ENCODE measurements at places on chromosomes 16 and 17.

GRCh38 chr17:62101090-62101489, 36.0 kb upstream of the MED13 start:
- DNase-seq: no peak

- no peak for DNase-seq
These were observed 23.5 kb downstream of the TBX4 start for GRCh38 chr17:61475726-61476125.

DNA sequence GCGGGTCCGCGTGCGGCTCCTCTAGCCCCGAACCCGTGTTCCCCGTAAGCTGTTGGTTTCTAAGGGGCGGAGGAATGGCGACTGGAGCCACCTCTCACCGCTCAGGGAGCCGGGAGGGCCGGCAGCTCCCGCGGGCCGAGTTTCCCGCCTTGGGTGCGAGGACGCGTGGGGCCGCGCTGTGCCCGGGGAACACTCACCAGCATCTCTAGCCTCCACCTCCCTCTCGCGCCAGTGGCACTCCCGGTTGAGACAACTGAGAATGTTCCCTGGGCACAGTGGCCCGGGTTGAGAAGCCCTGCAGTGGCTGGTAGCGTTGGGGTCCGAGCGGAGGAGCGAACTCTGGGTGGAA, 560 bp downstream of the TELO2 start:
- no peak for DNase-seq

DNA sequence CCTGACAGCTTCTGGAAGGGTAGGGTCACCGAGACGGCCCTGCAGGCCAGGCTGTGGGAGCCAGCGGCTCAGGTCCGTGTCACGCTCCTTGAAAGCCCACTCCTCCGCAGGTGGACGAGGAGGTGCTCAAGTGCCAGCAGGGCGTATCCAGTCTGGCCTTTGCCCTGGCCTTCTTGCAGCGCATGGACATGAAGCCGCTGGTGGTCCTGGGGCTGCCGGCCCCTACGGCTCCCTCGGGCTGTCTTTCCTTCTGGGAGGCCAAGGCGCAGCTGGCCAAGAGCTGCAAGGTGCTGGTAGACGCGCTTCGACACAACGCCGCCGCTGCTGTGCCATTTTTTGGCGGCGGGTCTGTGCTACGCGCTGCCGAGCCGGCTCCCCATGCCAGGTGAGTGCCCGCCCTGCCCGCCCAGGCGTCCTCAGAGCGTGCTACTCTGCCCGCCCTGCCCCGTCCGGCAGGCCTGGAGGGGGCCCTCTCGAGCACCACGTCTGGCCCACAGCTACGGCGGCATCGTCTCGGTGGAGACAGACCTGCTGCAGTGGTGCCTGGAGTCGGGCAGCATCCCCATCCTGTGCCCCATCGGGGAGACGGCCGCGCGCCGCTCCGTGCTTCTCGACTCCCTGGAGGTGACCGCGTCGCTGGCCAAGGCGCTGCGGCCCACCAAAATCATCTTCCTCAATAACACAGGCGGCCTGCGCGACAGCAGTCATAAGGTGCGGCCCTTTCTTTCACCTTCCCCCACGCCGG, 1.3 kb downstream of the NAGS start:
- DNase-seq: no peak

DNA sequence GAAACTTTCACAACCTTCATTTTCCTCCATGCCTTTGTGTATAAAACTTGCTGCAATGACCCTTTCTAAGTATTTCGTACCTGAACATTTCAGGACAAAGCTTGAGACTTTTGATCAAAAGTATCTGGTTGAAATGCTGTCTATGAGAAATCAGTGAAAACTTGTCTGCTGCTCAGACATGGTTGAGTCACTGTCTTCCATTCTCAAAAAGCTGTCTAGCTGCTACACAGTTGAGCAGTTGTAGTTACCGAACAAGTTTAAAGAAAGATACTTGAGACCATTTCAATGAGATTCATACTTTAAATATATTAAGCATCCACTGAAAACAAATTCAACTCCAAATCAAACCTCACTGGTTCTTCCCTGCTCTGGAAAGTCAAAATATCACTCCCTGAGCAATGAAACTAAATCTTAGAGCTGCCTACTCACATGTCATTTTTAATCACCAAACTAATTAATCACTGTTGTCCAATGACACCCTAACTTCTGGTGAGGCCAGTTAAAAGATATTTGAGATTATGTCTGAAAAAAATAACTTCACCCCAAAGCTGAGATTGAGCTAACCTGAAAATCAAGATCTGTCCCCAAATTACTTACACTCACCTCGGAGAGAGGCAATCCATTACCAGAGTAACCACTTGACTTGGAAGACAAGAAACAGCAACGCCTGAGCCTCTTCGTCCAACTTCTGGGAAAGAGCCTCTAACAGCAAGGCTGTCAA, 488 bp downstream of the TMEM100 start:
- DNase-seq: no peak

GRCh38 chr17:47212458-47212857, 3.3 kb downstream of the MYL4 start:
- DNase-seq: no peak

GRCh38 chr16:4501071-4501478, 24.9 kb downstream of the HMOX2 start:
- DNase-seq: no peak

DNA sequence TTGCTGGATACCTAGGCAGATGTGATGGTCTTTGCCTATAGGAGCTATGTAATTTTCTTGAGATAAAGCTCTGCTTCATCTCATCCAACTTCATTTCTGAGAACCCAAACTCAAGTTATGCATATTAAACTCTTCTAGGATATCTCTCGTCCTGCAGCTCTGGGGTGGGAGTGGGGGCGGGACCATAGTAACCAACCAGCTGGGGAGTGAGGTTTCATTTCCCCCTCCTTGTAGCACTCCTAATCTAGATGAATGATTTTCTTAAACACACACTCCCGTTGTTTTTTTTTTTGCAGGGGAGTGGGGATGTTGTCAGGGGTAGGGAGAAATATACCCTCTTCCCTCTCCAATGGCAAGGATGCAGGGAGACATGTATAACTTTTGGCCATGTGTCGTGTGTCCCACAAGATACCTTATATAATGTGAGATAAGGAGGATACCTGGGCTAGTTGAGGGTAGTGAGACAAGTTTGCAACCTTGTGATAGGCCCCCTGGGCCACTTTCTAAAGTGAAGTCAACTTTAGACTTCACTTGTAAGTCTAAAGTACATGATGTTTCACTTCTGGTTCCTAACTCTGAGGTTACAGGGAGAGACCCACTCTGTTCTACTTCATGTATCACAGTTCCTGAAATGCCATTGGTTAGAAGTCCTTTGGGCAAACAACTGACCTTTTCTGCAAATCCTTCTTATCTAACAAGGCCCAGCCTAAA, 10.5 kb upstream of the HEATR6 start:
- DNase-seq: no peak

- no peak for DNase-seq
These were observed 60.0 kb upstream of the CDC42EP4 start for GRCh38 chr17:73371836-73372235.

DNA sequence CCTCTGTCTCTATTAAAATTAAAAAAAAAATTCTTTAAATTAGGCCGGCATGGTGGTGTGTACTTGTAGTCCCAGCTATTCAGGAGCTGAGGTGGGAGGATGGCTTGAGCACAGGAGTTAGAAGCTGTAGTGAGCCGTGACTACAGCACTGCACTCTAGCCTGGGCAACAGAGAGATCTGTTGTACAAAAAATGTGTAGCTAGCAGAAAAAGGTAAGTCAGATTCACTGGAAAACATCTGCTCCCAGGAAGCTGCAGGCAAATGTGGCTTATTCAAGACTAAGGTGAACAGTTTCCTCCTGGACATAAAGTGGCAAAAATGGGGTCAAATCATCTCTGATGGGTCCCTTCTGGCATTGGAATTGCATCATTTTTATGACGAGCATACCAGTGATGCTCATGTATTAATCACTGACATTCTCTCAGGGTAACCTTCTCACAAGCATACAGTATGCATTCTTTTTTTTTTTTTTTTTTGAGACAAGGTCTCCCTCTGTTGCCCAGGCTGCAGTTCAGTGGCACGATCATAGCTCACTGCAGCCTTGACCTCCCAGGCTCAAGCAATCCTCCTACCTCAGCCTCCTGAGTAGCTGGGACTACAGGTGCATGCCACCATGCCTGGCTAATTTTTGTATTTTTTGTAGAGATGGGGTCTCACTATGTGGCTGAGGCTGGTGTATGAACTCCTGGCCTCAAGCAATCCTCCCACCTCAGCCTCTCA, 48.7 kb downstream of the CPPED1 start:
- DNase-seq: no peak

DNA sequence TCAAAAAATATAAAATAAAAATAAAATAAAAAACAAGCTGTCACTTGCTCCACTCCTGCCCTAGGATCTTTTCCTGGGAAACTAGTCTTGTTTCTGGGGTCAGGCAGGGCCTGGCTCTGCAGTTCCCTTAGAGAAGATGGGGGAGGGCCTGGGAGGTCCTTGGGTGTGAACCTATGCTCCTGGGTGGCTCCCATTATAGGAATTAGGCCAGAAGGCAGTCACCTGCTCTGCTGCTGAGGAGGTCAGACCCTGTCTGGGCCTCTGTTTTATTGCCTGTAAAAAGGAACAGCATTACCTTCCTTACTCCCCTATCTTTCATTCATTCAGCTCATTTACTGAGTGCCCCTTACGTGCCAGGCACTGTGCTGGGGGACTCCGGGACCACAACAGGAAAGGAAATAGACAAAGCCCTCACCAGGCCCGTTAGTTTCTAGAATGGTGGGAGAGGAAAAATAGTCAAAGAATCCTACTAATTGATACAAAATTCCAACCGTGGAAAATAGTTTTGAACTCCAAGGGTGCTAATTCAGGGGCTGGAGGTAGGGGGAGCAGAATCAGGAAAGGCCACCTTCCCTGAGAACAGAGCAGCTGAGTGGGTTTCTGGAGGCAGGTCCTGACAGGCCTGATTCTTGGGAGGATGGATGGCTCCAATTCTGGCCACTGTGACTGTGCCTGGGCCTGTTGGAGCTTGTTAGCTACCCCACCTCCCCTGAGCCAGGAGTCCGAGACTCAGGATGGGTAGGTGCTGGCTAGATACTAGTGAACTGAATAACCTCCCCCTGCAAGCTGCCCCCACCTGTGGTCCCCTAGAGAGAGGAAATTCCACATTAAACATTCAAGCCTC, 1.3 kb upstream of the SLC46A1 start:
- DNase-seq: no peak

DNA sequence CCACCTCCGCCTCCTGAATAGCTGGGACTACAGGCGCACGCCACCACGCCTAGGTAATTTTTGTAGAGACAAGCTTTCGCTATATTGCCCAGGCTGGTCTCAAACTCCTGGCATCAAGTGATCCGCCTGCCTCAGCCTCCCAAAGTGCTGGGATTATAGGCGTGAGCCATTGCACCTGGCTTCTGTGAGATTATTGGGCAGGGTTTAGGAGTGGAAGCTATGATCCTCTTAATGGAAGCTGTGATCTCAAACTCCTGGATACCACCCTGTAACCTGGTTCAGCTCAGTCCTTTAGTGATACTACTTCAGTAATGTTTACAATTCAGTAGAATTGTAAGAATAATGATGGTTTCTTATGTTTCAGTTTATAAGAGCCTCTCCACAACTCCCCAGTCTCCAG, 14.1 kb downstream of the NFE2L1 start:
- DNase-seq: no peak

- no peak for DNase-seq
These were observed 21.2 kb downstream of the PDILT start for GRCh38 chr16:20383106-20384029.

GRCh38 chr17:33560165-33560564, 267.1 kb upstream of the ASIC2 start:
- DNase-seq: no peak

GRCh38 chr17:72447251-72447640, 326.4 kb downstream of the SOX9 start:
- no peak for DNase-seq

DNA sequence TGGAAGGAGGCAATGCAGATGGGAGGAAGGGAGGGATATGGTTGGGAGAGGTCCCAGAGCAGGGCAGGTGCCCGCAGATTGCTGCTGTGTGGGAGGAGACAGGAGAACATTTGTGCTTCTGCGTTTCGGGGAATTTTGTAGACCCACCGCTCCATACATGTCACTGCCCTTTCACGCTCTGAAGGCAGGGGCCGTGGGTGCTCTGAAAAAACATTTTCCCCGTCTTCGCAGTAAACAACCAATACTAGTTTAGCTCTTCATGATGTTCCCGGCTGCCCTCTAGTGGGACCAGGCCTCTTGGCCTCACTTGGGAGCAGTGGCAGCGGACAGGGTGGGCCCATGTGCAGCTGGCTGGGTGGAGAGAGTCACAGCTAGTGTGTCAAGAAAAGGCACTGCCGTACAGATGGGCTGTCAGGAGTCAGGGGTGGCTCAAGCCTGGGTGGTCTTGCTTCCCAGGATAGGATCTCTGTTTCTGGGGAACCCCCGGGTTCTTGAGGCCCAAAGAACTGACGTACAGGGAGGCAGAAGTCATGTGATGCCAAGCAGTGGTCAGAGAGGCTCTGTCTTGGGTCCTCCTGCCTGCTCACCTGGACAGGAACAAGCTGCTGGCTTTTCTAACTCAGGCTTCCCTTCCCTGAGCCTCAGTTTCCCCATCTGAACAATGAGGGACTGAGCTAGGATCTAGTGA, 46.5 kb upstream of the CPNE2 start:
- DNase-seq: no peak

GRCh38 chr16:52976539-52977167, 76.0 kb downstream of the CHD9NB start:
- no peak for DNase-seq

DNA sequence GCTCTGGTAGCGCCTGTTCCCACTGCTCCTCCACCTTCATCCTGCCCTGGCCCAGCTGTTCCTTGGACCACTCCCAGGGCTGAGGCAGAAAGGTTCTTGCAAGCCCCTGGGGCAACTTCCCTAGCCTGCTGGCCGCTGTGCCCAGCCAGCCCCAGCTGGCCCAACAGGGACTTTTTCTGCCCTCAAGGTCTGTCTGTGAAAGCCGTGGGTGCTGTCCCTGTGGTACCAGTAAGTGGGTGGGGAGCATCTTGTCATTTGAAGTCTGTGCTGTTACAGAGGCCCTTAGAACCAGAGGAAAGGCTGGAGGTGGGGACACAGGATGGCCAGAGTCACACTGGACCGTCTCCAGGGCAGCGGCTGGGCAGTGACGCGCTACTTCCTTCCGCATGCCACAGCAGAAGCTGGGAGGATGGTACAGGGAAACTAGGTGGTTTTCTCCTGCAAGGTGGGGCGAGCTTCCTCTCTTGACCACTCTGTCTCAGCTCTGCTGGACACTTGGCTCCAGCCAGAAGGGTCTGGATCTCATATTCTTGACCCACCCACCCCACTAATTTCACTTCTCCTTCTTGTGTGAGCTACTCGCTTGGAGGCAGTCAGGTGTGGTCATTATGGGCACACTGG, 87.8 kb downstream of the PLCG2 start:
- DNase-seq: no peak

GRCh38 chr16:9380221-9380620, 288.8 kb downstream of the HAPSTR1 start:
- no peak for DNase-seq

DNA sequence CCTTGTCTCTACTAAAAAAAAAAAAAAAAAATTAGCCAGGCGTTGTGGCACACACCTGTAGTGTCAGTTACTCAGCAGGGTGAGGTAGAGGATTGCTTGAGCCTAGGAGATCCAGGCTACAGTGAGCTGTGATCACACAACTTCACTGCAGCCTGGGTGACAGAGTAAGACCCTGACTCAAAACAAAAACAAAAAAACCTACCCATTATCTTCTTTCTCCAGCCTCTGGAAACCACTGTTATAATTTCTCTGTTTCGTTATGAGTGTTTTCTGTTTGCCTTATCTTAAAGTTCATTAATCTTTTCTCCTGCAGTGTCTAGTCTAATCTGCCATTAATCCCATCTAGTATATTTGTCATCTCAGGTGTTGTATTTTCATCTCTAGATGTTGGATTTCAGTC, 18.6 kb upstream of the CLTC start:
- no peak for DNase-seq

All from NCI-H187 (cell line).